Activated naive CD8-positive, alpha-beta T cell treated with anti-CD3 and anti-CD28 coated beads, Interleukin-2, amount 50 U/mL, for 16 hours (primary cell): ENCODE measurements at places on chromosomes 11 and 22.

DNA sequence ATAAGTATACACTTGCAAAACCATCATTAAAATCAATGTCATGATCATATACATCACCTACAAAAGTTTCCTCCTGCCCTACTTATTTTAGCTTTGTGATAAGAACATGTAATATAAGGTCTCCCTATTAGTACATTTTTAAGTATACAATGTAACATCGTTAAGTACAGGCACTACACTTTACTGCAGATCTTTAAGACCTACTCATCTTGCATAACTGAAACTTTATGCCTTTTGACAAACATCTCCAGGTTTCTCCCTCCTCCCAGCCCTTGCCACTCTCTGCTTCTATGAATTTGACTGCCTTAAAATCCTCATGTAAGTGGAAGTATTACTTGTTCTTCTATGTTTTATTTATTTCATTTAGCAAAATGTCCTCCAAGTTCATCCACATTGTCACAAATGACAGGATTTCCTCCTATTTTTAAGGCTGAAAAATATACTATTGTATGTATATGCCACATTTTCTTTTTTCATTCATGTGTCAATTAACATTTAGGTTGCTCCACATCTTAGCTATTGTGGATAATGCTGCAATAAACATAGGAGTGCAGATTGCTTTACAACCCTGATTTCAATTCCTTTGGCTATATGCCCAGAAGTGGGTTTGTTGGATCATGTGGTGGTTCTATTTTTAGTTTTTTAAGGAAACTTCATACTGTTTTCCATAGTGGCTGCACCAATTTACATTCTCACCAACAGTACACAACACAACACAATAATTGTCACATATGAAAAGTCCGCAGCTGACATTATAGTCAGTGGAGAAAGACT lies 471.1 kb upstream of the ANO3 start:
- DNase-seq, result no peak

DNA sequence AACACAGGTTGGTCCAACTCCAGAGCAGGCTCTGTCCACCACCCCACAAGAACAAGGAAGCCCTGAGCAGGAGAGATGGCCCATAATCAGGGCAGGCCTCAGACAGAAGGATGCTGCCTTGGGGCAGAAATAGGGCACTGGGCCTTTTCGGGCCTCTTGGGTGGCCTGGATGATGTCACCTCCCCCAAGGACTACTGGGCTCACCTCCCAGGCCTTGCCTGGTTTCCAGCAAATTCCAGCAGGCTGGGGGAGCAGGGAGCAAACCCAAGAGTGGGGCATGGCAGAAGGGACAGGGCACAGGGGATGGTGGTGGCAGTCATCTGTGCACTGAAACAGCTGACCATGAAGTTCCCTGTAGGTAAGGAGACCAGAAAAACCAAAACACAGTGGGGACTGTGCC lies 5.3 kb upstream of the NAA40 start:
- DNase-seq, result no peak

DNA sequence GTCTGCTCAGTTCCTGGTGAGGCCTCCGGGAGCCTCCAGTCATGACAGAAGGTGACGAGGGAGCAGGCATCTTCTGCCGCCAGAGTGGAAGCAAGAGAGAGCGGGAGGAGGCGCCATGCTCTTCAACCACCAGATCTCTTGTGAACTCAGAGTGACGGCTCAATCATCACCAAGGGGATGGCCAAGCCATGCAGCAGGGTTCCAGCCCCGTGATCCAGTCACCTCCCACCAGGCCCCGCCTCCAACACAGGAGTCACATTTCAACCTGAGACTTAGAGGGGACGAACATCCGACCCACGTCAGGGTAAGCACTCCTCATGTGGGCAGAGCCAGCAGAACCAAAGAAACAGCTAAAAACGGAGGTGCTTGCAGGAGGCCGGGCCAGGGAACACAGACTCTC lies 1470.5 kb downstream of the BRD1 start:
- no peak for DNase-seq

- DNase-seq, result no peak
Measured at GRCh38 chr22:38984224-38984623, 2.1 kb downstream of the APOBEC3B start.

DNA sequence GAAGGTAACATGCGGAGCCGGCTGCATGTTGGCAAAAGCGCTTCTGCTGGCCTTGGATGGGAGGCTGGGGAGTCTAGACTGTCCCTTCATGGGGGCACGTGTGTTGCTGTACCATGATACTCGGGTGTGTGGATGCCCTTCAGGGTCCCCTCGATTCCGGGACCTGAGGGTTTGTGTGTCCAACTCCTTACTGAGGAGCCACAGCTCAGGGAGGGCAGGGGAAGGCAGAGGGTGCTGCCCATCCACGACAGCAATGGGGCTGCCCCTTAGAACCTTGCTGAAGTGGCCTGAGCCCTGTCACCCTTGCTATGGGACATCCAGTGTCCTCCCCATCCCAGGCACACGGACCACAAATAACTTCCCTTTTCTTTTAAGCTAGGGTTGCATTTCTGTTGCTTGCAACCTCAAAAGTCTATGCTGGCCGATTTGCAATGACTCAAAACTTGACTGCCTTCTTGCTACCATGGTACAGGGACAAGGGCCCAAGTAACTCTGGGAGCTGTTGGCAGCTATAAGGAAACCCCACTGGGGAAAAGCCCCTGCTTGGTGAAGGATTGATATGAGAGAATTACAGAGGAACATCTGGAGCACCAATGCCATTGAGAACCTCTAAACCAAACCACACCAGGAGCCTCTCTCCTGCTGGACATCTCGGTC lies 43.8 kb downstream of the RTL6 start:
- DNase-seq, result no peak

DNA sequence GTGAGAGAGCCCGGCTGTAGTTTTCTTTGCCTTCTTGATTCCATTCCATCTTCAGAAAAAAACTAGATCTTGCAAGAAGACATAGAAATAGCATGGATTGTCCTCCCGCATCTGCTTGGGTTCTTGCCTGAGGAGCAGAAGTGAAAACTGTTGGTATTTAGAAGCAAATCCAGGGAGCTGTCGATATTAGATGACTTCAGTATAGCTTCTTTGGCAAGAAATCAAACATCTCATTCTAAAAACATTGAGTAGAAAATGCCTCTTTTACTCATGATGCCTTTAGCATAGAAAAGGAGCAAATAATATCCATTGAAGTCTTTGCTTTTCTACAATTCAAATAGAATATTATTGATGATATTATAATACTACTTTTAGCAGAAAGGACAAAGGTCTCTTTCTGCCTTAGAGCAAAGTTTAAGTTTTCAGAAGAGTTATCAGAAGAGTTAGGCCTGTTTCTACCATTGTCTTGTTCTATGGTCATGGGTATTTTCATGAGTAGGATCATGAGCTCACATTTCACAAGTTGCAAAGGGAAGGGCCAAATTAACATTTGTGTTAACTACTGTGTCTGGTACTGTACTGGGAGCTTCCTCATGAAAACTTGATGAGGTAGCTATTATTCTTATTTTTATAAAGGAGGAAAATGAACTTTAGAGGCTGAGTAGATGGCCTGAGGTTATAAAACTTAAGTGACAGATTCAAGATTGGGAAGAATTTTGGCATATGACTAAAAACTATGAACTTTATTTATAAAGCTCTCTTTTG lies 49.7 kb downstream of the EXT2 start:
- no peak for DNase-seq

- DNase-seq, result no peak
Measured at GRCh38 chr22:20118300-20119020, 1.4 kb upstream of the TRMT2A start.

- DNase-seq, result no peak
Measured at GRCh38 chr11:9052316-9052715, 39.1 kb downstream of the SCUBE2 start.

- no peak for DNase-seq
Measured at GRCh38 chr11:11332141-11332710, 20.8 kb downstream of the CSNK2A3 start.

DNA sequence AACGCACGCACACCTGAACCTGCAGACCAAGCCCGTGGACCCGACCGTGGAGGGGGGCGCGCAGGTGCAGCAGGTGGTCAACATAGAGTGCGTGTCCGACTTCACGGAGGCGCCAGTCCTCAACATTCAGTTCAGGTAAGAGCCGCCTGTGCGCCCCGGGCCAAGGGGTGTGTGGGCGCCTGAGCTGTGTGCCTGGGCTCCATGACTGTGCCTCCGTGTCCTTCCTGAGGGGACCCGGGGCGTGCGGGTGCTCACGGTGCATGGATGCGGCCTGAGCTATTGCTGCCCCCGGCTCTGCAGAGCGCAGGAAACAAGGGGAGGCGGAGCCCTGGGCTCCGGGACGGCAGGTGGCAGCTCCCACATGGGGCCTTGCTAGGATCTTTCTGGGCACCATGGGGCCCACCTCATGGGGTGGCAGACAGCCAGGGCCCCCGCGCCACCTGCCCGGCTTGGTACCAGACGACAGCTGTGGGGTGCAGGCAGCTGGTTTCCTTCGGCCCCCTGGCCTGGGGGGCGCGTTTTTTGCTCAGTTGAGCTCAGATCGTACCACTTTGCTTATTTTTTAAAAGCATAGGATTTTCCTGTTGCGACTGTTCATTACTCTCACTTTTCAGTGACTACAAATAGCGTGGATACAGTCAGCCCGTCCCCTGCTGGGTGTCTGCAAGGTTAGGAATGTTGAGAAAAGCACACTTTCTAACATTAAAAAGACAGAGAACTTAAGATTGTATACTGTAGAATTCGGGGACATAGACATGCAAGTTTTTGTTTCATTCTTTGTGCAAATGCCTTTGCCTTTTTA lies 28.3 kb downstream of the MUC6 start:
- DNase-seq, result no peak

DNA sequence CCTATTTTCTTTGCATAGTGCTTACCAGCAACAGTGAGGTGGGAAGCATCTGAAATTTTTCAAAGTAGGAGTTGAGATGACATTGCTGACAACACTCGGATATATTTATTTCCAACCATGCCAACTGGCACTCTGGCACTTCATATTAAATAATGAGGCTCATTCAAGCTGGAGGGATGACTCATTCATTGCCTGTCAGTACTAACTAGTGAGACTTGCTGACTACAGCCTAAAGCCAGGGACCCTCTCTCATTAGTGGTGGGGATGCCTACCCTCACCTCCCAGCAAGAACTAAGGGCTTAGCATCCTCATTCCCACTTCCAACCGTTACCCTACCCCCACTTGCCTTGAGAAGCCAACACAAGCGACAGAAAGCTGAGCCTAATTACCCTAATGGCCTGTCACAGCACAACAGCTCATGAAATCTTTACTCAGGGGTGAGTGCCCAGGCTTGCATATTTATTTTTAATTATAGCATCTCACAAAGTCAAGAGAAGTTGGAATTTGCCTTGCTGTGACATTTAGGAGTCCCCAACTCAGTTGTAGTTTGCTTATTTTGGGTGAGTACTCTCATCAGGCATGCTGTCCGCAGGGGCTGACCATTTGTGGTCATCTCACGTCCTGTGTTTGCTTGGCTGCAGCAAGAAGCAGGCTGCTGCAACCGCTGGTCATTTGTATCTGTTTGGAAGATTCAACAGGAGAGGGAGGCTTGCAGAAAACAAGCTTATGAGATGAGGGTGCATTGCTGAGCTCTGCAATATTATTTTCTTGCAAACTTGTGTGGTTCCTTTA lies 181.6 kb upstream of the POU2AF2 start:
- no peak for DNase-seq

DNA sequence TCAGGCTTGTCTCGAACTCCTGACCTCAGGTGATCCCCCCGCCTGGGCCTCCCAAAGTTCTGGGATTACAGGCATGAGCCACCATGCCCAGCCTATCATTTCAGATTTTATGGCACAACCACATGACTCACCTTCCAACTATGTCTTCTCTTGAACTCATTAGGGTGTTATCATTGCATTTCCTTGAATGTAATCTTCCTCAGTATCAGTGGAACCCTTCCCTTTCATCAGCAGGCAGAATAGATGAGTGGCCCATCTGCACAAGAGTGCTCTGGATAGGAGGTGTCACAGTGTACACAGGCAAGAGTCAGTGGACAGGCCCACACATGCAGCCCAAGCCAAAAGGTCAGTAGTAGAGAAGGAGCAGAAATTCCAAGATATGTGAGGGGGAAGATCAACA lies 29.1 kb upstream of the AQP11 start:
- no peak for DNase-seq

DNA sequence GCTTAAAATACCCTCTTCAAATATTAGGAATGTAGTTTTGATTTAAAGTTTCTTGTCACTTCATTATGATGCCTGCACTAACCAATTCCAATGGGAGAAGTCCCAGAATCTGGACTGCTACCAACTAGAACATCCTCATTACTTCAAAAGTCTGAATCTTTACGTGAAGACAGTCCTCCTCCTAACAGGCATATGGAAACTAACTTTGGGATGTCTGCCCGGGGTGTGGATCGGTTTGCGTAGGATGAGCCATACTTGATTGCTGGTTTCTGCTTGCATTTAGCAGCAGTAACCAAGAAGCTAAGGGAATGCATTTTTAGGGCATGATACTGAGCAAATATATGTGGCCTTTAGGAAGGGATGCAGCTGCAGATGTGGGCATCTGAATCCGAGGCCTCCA lies 177.1 kb downstream of the LRRC4C start:
- DNase-seq, result no peak

DNA sequence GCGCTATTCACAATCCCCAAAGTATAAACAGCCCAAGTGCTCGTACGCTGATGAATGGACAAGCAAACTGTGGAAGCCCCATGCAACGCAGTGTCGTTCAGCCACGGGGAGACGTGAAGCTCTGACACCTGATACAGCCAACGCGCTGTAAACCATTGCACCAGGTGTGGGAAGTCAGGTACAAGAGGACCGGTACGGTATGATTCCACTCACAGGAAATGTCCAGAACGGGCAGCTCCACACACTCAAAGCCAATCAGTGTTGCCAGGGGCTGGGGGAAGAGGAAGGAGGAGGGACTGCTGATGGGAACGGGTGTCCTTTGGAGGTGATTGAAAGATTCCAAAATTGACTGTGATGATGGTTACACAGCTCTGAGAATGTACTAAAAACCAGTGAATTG lies 64.5 kb downstream of the BRD1 start:
- no peak for DNase-seq

DNA sequence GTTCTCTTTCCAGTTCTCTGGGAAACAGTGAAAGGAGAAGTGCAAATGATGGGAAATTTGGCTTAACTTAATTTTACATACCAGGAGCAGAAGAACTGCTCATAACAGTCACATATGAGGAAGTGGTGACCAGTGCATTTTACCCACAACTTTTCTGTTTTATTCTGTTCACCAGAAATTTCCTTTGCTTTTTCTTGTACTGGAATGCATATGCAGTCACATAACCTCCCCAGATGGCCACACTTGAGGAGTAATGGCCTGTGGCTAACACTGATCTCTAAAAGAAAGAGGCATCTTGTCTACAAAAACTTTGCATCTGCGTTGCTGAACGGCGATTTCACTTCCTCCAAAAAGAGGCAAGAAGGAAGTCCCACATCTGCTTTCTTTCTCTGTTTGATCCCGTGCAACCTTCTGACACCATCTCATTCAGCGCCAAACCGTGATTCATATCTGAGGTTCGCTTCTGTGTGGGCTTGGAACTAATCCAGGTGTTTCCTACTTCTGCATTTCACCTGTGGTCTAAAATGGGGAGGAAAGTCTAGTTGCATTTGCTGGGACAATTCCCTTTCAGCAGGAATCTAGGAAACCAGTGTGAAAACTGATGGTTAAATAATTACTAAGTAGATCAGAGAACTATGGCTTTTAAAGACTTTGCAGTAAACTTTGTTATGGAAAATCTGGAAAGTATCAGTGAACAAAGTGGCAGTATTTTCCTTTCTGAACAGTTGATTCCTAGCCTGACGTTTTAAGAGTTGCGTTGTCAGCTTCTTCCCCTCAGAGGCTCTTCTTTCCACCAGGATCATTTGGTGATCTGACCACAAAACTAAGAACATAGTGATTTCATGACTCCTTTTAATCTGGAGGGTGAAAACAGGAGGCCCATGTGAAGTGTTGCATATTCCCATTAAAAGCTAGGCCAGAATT lies 4.2 kb upstream of the MPEG1 start:
- no peak for DNase-seq

GRCh38 chr22:31340360-31340759 lies 5.8 kb downstream of the PATZ1 start:
- DNase-seq, result no peak
